ENCODE measurements at places on chromosomes 1 and 21.

GRCh38 chr1:50522691-50523342 is 99.6 kb upstream of the DMRTA2 start:
- no peak overlapping the region for H3K4me3 ChIP-seq
- no peak for DNase-seq
- H3K4me1 ChIP-seq: no peaks in the 10 kb centered on the region
- peaks cover 54% of the 10 kb centered on the region for H3K36me3 ChIP-seq

- no peak overlapping the region for H3K4me3 ChIP-seq
- no peaks in the 10 kb centered on the region for H3K4me1 ChIP-seq
- no peaks in the 10 kb centered on the region for H3K27me3 ChIP-seq
Measured at GRCh38 chr21:40512590-40512989, 334.4 kb downstream of the DSCAM start.

DNA sequence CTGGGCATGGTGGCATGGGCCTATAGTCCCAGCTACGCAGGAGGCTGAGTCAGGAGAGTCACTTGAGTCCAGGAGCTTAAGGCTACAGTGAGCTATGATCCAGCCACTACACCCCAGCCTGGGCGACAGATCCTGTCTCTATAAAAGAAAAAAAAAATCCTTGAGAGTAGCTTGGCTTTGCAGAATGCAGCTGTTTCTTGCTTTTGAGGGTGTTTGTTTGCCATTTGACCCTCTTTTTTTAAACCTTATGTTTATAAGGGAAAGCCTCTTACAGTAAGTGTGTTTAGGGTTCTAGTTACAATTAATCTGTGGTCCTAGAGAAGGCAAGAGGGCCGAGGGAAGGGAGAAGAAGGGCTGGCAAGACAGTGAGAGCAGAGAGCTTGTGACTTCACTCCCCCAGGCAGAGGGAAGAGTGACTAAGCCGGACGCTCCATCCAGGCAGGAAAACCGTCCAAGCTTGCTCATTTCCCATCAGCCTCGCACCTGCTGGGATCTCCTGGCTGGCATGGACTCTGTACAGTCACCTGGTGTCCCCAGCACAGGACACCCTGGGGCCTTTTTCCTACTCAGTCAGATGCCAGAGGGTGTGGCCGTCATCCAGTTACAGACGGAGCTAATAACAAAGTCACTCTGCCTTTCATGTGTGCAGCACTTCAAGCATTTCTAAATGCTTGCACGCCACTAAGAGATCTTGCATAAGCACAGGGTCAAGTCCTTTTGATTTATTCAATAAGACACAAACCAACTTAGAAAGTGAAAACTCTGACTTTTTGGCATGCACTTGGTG is 55.5 kb upstream of the PSEN2 start:
- no peak overlapping the region for H3K4me3 ChIP-seq
- peak; percentile 74 for DNase-seq
- H3K4me1 ChIP-seq: peaks cover 37% of the 10 kb centered on the region
- no peaks in the 10 kb centered on the region for H3K27me3 ChIP-seq

GRCh38 chr1:22808676-22809483 is 98.2 kb downstream of the EPHB2 start:
- no peaks in the 10 kb centered on the region for H3K4me1 ChIP-seq
- no peak overlapping the region for H3K27ac ChIP-seq
- no peaks in the 10 kb centered on the region for H3K27me3 ChIP-seq
- no peak overlapping the region for H3K4me3 ChIP-seq
- peak; percentile 22 for DNase-seq

DNA sequence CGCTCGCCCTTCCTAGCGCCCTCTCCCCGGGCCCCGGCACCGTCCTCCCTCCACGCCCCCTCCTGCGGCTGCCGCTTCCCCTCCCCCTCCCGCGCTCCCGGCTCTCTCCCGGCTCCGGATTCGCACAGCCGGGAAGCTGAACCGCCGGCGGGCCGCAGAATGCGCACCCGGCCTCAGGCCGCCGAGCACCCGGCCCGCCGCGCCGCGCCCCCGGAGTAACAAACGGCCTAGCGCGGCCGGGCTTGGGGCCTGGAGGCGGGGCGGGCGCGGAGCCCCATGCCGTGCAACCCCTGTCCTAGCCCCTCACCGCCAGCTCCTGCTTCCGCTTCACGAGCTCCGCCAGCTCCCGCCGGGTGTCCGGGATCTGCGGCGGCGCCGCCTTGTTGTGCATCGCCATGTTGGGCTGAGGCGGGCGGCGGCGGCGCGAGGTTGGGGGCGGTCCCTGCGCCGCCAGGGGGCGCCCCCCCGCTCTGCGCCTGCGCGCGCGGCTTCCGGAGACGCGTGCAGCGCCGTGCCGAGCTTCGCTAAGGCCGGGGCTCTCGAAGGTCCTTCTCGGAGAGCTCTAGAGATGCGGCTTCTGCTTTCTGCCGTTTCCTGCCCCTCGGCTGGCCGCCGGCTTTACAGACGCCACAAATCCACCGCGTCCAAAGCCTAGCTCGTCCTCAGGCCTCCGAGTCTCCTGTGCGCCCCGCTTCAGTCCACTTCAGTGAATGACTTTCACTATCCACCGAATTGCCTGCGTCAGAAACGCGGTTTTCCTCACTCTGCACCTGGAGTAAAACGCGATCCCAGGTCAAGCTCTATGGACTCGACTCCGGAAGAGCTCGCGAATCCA is at the start of gene MEAF6:
MEAF6 (minus strand) TSS at position 417 of the 835 bp plus-strand sequence; CDS start at position 397, 20 bp downstream.
- H3K27ac ChIP-seq: peak within 1 kb of the TSS; percentile 97
- H3K4me1 ChIP-seq: peaks cover 20% of the 10 kb centered on the region
- H3K36me3 ChIP-seq: peaks cover 36% of the 10 kb centered on the region
- peak within 1 kb of the TSS; percentile 96 for H3K4me3 ChIP-seq
- peak; percentile 88 for DNase-seq
- H3K27me3 ChIP-seq: no peaks in the 10 kb centered on the region

GRCh38 chr1:199877526-199878384 is 149.8 kb upstream of the NR5A2 start:
- no peaks in the 10 kb centered on the region for H3K36me3 ChIP-seq
- DNase-seq: no peak
- no peaks in the 10 kb centered on the region for H3K4me1 ChIP-seq
- no peak overlapping the region for H3K4me3 ChIP-seq
- no peak overlapping the region for H3K27ac ChIP-seq

DNA sequence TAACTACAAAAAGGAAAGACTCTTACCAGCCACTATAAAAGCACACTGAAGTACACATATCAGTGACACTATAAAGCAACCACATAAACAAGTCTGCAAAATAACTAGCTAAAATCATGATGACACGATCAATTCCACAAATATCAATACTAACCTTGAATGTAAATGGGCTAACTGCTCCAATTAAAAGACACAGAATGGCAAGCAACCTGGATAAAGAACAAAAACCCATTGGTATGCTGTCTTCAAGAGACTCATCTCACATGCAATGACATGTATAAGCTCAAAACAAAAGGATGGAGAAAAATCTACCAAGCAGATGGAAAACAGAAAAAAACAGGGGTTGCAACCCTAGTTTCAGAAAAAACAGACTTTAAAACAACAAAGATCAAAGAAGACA is 59.7 kb upstream of the LYPLAL1 start:
- no peak overlapping the region for H3K27ac ChIP-seq
- no peak overlapping the region for H3K4me3 ChIP-seq
- H3K27me3 ChIP-seq: no peaks in the 10 kb centered on the region
- no peak for DNase-seq
- no peaks in the 10 kb centered on the region for H3K36me3 ChIP-seq
- H3K4me1 ChIP-seq: no peaks in the 10 kb centered on the region

DNA sequence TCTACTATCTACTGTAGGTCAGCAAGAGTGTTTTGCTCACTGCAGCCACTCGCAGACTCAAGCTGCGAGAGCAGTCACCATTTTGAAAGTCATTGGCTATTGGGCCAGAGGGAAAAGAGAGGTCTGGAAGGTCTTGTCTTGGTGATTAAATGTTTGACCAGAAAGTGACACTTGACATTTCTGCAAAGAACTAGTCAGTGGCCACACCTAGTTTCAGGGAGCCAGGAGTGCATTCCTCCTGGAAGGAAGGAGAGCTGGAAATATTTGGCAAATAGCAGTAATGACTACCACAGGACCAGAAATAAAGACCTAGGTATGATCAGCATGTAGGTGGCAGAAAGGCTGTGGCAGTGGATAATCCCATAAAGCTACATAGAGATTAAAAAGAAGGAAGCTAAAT is 440.0 kb upstream of the PLXNA2 start:
- H3K27ac ChIP-seq: no peak overlapping the region
- no peak overlapping the region for H3K4me3 ChIP-seq
- DNase-seq: no peak
- no peaks in the 10 kb centered on the region for H3K27me3 ChIP-seq
- H3K4me1 ChIP-seq: peaks cover 19% of the 10 kb centered on the region
- no peaks in the 10 kb centered on the region for H3K36me3 ChIP-seq

GRCh38 chr1:228280106-228280901 is 72.5 kb downstream of the OBSCN start:
- no peak overlapping the region for H3K4me3 ChIP-seq
- peaks cover 16% of the 10 kb centered on the region for H3K4me1 ChIP-seq
- H3K36me3 ChIP-seq: no peaks in the 10 kb centered on the region
- no peak overlapping the region for H3K27ac ChIP-seq
- DNase-seq: no peak

- no peak overlapping the region for H3K4me3 ChIP-seq
- DNase-seq: no peak
- no peak overlapping the region for H3K27ac ChIP-seq
Measured at GRCh38 chr1:234276151-234276788, 97.0 kb upstream of the COA6 start.

Data from heart right ventricle (tissue), 16 donors.